ENCODE measurements at places on chromosomes 7 and 10.

- DNase-seq: no peak
These were observed 117.8 kb upstream of the ZMIZ1 start for GRCh38 chr10:78950656-78951587.

DNA sequence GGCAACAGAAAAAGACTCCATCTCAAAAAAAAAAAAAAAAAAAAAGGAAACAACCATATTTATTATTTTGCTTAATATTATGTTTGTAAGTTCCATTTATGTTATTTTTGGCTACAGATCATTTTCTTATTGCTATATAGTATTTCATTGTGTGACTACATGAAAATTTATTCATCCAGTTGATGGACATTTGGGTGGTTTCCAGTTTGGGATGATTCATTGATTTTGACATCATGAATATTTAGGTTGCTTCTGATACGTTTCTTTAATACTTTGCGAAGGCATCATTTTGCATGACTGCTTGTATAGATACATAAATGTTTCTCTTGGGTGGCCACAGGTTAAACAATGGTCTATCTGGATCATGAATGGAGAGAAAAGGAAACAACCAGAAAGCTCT lies 2.0 kb upstream of the NPSR1 start:
- DNase-seq: no peak

GRCh38 chr7:2818121-2818520 lies 26.0 kb downstream of the GNA12 start:
- no peak for DNase-seq

DNA sequence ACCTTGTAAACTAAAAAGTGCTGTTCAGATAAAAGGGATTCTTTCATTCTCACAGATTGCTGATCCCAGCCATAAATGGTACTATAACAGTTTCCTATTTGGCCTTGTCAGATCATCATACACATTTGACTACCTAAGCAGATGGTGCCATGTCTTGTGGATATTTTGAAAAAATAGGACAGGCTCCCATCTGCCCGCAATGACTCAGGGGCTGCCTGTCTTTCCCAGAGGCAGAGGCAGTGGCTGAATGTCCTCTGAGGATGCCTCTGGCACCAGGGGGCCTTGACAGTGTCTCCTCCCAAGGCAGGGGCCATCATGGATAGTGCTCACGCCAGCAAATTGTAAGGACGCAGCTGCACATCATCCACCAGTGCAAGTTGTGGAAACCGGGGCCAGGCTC lies 323.0 kb upstream of the PODXL start:
- DNase-seq: no peak

GRCh38 chr7:30795161-30795948 lies 24.1 kb downstream of the MINDY4 start:
- no peak for DNase-seq

DNA sequence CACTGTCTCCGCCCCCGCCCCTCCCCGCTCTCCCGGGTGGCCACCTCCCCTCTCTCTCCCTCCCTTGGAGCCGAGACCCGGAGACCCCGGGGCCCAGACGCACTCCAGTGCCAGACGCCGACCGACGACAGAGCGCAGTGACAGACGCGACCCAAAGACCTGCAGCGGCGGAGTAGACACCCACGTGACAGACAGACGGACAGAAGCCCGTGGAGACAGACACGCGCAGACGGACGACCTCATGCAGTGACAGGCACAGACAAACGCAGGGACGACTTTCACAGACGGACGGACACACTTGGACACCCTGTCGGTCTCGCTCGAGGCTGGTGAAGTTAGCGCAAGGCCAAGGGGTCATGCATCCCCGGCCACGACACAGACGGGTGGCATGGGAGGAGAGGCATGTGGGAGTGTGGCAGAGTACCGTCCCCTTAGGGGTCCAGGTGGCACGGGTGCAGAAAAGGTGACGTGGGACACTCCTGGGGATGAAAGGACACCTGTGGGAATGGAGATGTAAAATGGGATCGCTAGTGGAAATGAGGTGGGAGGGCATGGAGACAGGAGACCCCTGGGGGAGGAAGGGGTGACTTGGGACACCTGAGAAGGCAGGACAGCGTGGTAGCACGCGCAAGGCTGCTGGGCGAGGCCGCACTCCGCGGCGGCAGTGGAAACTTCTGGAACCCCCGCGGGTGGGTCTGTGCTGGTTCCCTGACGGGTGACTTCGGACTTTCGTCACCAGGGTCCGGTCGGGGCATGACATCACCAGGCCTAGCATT lies 456 bp upstream of the ACHE start:
- DNase-seq: peak; percentile 55

GRCh38 chr7:36128448-36129047 lies 24.5 kb upstream of the EEPD1 start:
- DNase-seq: no peak

GRCh38 chr7:123600876-123601275 lies 745 bp upstream of the ASB15 start:
- no peak for DNase-seq

DNA sequence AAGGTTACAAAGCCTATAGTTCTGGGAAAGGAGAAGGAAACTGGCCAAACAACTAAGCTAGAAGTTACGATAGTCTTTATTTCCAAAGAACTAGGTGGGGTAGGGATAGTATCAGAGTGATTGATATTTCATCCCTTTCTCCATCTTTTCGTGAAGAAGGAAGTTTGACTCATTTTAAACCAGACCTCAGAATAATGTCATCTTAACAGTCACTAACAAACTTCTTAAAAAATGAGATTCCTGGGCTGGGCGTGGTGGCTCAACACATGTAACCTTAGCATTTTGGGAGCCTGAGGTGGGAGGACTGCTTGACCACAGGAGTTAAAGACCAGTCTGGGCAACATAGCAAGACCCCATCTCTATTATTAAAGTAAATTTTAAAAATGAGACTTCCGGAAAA lies 69.4 kb downstream of the ARL4A start:
- DNase-seq: no peak

DNA sequence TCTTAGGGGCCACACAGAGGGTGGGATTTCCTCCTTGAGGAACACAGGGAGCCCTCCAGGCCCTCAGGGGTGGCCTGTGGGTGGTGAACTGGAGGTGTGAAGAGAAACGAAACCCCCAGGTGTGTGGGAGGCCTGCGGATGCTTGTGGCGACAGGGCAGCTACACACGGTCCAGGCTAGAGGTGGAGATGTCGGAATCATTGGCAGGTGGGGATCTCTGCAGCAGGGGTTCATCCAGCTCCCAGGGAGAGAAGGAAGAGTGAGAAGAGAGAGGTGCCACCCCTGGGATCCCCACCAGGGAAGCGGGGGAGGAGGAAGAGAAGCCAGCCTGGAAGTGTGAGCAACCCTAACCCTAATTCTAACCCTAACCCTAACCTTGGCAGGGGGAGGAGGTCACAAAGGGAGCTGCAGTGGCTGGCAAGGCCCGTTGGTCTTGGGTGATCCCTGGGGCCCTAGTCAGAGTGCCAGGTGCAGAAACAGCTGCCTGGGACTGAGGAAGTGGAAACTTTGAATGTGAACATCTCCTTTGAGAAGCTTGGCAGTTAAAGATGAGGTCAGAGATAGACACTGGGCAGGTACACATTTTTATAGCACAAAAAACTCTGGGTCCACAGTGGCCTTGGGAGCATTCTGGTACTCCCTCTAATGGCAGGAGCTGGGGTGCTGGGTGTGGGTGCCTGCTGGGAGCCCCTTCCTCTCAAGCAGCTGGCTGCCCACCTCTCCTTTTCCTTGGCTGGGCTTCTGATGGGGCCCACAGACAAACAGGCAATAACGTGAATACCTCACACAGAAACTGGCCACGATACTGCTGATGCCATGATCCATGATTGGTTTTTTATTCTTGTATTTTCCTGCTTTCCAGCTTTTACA lies 6.8 kb upstream of the AEBP1 start:
- no peak for DNase-seq

- DNase-seq: no peak
These were observed 120.3 kb downstream of the ZNF438 start for GRCh38 chr10:30911303-30911863.

- DNase-seq: peak; percentile 60
These were observed 22.3 kb downstream of the ZNF783 start for GRCh38 chr7:149284343-149284742.

GRCh38 chr10:129448086-129448485 lies 19.0 kb upstream of the MGMT start:
- no peak for DNase-seq

DNA sequence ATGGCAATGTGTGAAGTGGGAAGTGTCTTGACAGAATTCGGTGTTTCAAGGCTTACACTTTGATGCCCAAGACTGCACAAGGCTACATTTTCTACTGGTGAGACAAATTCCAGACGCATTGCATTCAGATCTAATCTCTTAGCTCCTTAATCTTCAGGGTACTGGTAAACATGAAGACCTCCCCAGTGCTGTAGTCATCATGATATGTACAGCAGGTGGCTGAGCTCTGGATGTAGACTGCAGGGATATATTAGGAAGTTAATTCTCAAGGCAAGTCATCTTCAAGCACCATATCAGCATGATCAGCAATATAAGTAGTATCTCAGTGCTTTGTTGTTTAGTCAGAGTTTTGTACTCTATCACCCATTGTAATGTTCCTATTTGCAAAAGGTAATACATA lies 61.8 kb downstream of the IKZF1 start:
- DNase-seq: no peak

GRCh38 chr7:92002720-92003119 lies 62.1 kb downstream of the AKAP9 start:
- no peak for DNase-seq

GRCh38 chr7:6460303-6460702 lies 12.5 kb upstream of the DAGLB start:
- no peak for DNase-seq

- no peak for DNase-seq
These were observed 69.0 kb downstream of the LHFPL3 start for GRCh38 chr7:104397442-104397841.

Measured in CD4-positive, alpha-beta T cell treated with Interleukin-12 subunit alpha and Interleukin-12 subunit beta, for 1 hour (primary cell).